ENCODE measurements at places on chromosomes 12 and 14. TPM values are rescaled to one million over a fixed set of nuclear protein-coding genes. Genes with fewer than 3 reads are reported as not detected.
A peak's percentile ranks its signal among the peaks of the same experiment; 100 is the strongest.

DNA sequence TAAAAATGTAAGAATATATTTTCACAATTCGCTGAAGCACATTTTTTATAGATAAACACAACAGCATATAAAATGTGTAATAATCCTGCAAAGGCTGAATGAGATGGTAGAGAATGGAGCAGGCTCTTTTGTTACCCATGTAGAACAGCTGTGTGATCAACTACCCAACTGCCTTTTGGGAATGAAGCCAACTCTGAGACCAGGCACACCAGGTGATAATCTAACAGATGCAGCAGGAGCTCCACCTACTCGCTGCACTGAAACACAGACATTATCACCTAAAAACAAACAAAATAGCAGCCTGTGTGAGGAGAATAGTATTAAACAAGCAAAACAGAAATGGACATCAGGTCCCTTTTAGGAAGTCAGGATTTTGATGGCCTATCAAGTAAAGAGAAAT lies 183.3 kb downstream of the CCDC59 start:
- H3K4me3 ChIP-seq = no peak overlapping the region
- H3K27ac ChIP-seq = no peak overlapping the region
- H3K27me3 ChIP-seq = no peaks in the 10 kb centered on the region
- H3K4me1 ChIP-seq = no peaks in the 10 kb centered on the region
- no peaks in the 10 kb centered on the region for H3K36me3 ChIP-seq

LTB4R2 gene
- total RNA-seq = 6.4 TPM

- H3K27ac ChIP-seq = no peak overlapping the region
- H3K4me1 ChIP-seq = no peaks in the 10 kb centered on the region
- no peaks in the 10 kb centered on the region for H3K36me3 ChIP-seq
- no peak overlapping the region for H3K4me3 ChIP-seq
These were observed 118.7 kb downstream of the BEGAIN start for GRCh38 chr14:100468557-100468956.

HOXC13 gene
- total RNA-seq = not detected

GRIN2B gene
- 1.1 TPM for total RNA-seq

GRCh38 chr12:1435456-1435855 lies 158.9 kb downstream of the FBXL14 start:
- H3K4me1 ChIP-seq = peaks cover 8% of the 10 kb centered on the region
- no peaks in the 10 kb centered on the region for H3K27me3 ChIP-seq
- H3K36me3 ChIP-seq = no peaks in the 10 kb centered on the region
- H3K4me3 ChIP-seq = no peak overlapping the region
- H3K27ac ChIP-seq = no peak overlapping the region

- no peaks in the 10 kb centered on the region for H3K27me3 ChIP-seq
- DNase-seq = no peak
- H3K27ac ChIP-seq = no peak overlapping the region
- no peaks in the 10 kb centered on the region for H3K36me3 ChIP-seq
- no peak overlapping the region for H3K4me3 ChIP-seq
- no peaks in the 10 kb centered on the region for H3K4me1 ChIP-seq
These were observed 11.2 kb upstream of the LRIG3 start for GRCh38 chr12:58931518-58931917.

DNA sequence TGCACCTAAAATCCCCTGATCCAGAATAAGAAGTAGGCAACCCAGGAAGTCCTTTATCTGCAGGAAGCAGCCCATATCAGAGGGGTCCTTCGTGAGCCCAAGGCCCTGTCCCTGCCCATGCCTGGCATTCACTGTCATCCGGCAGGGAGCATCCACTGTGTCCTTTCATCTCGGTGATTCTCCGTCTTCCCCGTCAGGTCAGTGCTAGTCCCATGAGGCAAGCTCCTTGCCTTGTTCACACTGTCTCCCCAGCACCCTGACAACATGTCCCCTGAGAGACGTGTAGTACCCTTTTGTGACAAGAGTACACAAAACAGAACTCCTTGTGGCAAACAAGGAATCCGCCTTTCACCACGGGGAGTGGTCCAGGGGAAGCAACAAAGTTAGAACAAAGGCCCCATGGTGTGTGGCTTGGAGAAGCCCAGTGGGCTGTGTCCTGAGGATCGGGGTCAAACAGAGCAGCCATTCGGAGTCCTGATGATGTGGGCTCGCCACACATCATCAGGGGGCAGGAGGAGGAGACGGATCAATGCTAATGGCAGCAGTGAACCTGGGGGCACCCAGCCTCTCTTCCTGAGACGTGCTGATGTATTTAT lies 112.1 kb downstream of the DICER1 start:
- no peaks in the 10 kb centered on the region for H3K36me3 ChIP-seq
- no peak overlapping the region for H3K4me3 ChIP-seq
- H3K27ac ChIP-seq = no peak overlapping the region
- no peaks in the 10 kb centered on the region for H3K27me3 ChIP-seq
- no peaks in the 10 kb centered on the region for H3K4me1 ChIP-seq

NXPH4 gene
- not detected for total RNA-seq

DNA sequence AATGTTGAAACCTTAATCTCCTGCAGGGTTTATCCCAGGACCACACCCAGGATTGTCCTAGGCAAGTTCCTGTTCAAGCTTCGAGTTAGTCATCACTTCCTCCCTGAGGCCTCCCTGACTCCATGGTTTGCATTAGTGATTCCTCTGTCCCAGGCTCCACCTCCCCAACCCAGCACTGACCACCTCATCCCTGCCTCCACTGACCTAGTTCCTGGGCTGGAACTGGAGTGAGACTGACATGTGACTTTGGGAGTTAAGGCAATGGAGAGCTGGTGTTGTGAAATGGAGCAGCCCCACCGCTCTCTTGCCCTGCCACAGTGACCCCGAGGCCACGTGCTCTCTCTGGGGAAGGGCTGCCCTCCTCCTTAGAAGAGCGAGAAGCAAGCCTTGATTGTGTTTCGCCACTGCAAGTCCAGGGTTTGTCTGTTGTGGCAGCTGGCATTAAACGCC lies 15.8 kb upstream of the DTX1 start:
- H3K27me3 ChIP-seq = peaks cover 3% of the 10 kb centered on the region
- no peak overlapping the region for H3K4me3 ChIP-seq
- DNase-seq = peak; percentile 87
- no peak overlapping the region for H3K27ac ChIP-seq
